RPMI7951 (cell line): ENCODE measurements at places on chromosomes 6 and 20. TPM values are rescaled to one million over a fixed set of nuclear protein-coding genes. Genes with fewer than 3 reads are reported as not detected.

DNA sequence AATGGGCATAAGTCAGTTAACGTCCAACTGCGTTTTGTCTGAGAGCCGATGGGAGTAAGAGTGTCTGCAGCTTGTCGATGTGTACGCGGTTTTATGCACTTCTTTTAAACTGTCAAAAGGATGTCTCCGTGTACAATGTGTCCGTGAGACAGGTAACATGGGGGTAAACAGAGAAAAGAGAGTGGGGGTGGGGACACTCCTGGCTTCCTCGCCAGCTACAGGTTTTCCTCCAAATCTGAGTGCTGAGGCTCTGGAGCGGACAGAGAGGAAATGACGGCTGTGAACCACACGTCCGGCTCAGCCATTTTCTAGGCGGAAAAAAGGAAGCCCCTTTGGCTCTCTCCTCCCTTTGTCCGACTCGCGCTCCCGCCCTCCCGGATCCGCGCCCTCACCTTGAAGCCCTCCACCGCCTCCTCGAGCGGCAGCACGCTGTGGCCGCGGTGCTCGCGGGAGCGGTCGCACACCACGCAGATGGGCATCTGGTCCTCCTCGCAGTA is 916 bp downstream of the TRIM27 start:
- peak; percentile 40 for DNase-seq

Gene RSPH4A
- not detected in 2 replicates for total RNA-seq

- no peak for DNase-seq
Observed at GRCh38 chr6:72212686-72213085, 326.3 kb downstream of the RIMS1 start.

- no peak for DNase-seq
Observed at GRCh38 chr6:16486661-16487060, 248.3 kb downstream of the GMPR start.

DNA sequence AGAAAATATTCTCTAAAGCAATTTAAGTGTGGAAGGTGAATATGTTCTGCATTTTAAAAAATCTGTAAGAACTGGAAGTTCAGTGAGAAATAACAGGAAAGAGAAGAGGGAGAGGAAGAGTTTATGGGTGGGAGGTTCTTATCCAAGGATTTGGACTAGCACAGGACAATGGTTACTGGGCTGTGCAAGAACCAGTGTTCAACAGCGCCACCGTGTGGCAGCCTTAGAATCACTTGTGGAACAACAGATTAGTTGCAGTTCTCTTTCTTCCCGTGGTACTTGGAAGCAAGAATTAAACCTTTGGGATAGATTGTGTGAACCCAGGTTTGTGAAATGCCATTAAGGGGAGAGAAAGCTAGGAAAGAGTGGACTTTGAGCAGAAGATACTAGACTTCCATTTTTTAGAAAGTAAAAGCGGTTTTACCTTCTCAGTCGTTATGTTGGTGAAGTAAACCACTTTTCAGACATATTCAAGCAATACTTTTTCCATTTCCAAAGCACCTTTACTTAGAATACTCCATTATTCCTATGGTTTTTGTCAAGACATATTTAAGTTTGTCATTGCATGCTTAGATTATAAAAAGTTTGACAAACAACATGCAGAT is 436.7 kb downstream of the RNF144B start:
- peak; percentile 10 for DNase-seq

Gene SSTR4
- not detected in 2 replicates for total RNA-seq

- no peak for DNase-seq
Observed at GRCh38 chr6:90149280-90149679, 147.4 kb downstream of the BACH2 start.

- no peak for DNase-seq
Observed at GRCh38 chr6:14313248-14313647, 195.7 kb downstream of the CD83 start.

- DNase-seq: peak; percentile 92
Observed at GRCh38 chr6:4313044-4313686, 177.8 kb upstream of the ECI2 start.

- DNase-seq: no peak
Observed at GRCh38 chr6:12250383-12250770, 39.8 kb upstream of the EDN1 start.

- DNase-seq: no peak
Observed at GRCh38 chr6:168844821-168845609, 404.0 kb downstream of the SMOC2 start.

DNA sequence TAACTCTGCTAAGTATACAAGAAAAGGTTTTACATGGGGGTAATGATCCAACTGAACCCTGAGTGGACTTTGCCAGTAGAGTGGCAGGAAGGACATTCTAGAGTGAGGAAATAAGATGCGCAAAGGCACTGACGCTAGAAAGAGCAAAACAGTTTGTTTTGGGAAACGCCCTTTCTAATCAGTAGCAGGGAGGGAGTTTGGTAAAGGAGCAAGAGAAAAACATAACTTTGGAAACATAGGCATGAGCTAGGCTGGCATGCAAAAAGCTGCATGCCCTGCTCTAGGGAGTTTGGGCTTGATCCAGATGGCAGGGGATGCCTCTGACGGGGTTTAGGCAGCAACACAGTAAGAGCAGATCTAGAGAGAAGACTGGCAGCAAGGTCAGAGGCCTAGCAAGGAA is 135.2 kb downstream of the DST start:
- no peak for DNase-seq

DNA sequence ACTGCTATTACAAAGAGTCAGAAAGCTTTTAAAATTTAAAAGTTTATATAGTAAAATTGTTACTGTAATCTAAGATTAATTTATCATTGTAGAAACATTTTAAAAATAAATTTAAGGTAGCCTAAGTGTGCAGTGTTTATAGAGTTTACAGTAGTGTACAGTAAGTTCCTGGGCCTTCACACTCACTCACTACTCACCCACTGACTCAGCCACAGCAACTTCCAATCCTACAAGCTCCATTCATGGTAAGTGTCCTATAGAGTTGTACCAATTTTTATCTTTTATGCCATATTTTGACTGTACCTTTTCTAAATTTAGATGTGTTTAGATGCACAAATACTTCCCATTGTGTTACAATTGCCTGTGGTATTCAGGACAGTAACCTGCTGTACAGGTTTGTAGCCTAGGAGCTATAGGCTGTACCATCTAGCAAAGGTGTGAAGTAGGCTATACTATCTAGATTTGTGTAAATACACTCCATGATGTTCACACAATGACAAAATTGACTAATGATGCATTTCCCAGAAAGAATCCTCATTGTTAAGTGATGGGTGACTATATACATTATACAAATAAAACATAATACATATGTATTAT is 10.2 kb upstream of the TMEM170B start:
- DNase-seq: no peak

DNA sequence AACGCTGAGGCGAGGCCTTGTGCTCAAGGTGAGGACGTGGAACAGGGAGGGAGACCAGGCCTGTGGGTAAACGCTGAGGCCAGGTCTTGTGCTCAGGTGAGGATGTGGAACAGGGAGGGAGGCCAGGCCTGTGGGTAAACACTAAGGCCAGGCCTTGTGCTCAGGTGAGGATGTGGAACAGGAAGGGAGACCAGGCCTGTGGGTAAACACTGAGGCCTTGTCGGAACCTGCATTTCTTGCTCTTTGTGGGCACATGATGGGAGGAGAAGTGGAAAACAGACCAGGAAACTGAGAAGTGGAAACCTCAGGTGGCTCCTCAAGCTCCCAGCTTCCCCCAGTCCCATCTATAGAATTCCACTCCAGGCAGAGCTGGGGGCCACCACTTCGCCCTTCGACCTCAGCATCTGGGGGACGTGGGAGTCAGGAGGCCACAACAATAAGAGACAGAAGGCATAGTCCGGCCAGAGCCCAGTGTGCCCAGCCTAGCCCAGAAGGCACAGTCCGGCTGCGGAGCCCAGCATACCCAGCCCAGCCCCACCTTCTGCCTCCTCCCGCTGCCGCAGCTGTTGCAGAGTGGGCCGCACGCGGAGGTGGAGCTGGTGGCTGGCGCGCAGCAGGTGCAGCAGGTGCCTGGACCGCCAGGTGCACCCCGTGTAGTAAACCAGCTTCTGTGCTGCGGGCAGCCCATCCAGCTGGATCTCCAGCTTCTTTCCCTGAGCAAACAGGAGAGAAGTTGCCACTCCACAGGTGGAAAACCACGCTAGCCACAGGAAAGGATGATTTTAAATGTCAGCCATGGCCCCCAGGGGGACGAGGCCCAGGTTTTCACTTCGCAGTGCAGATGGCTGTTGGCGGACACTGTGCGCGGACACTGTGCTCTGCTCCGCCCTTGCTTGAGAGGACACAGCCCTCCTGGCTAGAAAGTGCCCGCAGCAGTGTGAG is 17.5 kb downstream of the FRMD1 start:
- DNase-seq: no peak

GRCh38 chr6:20978151-20978614 is 443.9 kb downstream of the CDKAL1 start:
- DNase-seq: peak; percentile 6

Gene AGPAT4
- total RNA-seq: 15.5 and 16.2 TPM in 2 replicates

Gene EPPIN
- not detected in 2 replicates for total RNA-seq

DNA sequence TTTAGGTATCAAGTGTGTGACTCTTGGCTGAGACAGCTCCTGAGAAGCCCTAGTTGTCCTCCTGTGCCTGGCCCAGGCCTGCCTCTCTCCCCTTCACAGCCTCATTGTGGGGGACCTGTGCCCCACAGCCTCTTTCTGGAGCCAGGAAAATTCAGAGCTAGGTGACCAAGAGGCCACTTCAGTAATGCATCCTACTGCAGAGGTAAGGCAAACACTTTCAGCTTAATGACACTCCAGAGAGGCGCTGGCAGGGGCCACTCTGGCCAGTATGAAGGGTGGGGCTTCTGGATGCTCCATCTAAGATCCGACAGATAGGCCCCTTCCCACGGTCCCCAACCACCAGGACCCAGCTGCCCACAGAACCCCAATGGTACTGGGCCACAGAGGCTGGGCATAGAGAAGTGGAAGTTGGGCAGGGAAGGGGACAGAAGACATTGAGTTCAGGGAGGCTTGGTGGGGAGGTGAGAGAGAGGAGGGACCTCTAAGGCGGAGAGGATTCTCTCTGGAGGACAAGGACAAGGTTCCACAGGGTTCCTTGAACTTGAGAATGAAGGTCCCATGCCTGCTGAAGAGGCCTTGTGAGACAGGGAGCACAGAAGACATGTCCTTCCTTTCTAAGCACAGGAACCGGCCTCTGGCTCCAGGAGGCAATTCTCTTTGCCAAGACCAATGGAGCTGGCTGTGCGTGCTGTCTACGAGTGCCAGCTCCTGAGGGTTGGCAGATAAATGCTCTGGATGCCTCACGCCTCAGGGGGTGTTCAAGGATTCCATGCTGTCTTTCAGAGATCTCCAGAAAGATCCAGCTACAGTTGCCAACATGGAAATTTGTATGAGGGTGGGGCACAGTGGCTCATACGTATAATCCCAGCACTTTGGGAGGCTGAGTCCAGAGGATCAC is 46.4 kb upstream of the TGM2 start:
- DNase-seq: peak; percentile 63

DNA sequence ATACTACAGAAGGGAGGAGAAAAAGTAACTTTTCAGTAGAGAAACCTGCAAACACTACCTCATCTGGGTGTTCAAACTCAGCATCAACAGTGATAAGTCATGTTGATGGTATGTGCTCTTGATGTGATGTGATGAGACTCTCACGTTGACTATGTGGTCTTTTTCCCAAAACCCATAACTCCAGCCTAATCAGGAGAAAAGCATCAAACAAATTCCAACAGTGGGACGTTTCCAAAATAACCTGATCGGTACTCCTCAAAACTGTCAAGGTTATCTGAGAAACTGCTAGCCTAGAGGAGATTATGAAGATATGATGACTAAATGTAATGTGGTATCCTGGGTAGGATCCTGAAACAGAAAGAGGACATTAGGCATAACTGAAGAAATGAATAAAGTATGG is 41.9 kb upstream of the TAB2 start:
- no peak for DNase-seq

DNA sequence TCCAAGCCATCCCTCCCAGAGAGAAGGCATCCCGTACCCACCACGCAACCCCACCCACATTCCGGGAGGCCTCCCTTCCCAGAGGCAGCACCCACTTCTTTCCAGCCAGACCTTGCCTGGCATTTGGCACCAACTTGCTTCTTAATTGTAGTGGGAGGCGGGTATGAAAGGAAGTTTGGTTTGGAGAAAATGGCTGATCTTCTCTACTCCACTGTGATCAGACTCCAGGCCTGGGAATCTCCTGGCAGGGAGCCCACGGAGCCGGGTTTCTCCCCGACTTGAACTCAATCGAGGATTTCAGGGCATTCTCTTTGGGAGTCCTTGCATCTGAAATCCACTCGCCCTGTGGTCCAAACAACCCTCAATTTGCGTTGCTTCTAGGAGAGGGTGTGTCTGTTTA is 107.1 kb downstream of the ZDHHC14 start:
- no peak for DNase-seq

DNA sequence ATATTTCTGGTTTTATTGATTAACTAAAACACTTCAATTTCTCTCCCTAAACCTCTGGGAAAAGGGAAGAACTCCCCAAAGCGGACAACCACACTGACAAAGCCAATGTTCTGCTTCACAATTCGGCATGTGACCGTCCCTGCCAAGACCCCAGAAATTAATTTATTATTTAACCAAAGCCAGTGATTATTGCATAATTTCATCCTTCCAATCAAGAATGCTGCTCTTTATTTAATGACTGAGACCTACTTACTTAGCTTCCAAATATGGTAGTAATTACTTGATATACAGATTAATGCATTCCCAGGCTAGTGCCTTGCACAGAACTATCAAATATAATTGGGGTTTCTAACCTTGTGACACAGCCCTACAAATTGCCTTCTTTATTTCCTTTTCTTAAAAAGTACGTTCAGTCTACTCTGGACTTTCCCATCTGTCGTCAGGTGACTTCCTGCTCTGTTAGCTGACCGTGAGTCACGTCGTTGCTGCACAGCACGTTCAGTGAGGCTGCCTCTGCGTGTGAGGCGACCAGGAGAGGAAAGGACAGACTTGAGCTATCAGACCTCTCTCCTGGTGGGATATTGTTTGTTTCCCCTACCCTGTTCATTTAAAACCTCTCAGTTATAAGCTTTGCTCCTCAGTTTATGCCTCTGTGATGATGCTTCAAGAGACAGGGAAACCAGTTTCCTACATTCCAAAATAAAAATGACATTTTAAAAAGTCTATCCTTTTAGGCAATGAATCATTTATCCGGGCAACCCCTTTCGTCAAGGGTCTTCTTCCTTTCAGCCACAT is 55.7 kb upstream of the TNFAIP3 start:
- DNase-seq: peak; percentile 85

Gene TSBP1
- total RNA-seq: not detected in 2 replicates

- no peak for DNase-seq
Observed at GRCh38 chr6:79133173-79133572, 55.1 kb upstream of the PHIP start.

Gene HDAC2
- total RNA-seq: 69.3 and 88.2 TPM in 2 replicates

Gene CST5
- not detected in 2 replicates for total RNA-seq

DNA sequence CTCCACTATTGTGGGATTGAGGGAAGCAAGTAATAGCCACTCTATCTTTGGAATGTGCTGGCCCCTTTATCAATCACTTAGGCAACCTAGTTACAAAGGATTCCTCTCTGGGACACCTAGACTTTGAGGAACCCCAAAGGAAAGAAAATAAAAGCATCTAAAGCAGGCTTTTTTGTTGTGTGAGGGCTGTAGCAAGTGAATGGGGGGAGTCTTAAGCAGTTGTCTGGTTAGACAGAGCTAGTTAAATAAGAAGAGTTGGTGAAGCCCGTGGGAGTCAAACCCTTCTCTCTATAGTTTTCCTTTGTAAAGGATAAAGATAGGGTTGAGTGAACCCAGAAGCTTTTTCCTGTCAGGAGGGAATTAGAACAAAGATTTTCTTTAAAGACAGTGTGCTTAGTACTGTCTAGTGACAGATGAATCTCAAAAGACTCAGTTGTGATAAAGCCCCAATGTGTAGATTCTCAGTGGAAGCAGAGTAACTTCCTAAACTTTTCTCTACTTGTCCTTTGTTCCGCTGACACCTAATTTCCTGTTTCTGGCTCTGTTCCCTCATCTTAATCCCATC is 63.3 kb downstream of the HDGFL1 start:
- DNase-seq: no peak

Gene ABHD16A
- 36.7 and 36.9 TPM in 2 replicates for total RNA-seq

GRCh38 chr6:15495375-15495901 is 167.4 kb downstream of the DTNBP1 start:
- DNase-seq: peak; percentile 54
